Globus pallidus (tissue), 1 donor: ENCODE measurements at places on chromosomes 12 and 14.

GRCh38 chr12:94783343-94783742 lies 133.0 kb upstream of the TMCC3 start:
- no peak for DNase-seq

- DNase-seq: no peak
These were observed 629 bp downstream of the RAD51AP1 start for GRCh38 chr12:4539167-4539870.

DNA sequence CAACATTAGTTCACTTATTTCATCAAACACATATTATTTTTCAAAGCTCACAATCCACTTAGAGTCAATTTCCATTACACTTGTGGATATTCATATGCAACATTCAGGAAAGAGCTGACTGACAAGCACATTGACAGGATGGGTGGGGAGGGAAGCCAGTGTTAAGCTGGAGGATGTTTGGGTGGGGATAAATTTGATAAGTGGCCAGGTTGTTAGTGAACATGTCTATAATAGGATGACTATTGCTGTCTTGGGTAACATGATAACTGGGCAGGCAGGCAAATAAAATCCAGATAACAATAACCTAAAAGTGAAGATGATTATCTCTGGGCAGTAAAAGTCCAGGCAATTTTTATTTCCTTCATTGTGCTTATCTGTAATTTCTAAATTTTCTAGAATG lies 73.8 kb upstream of the OSBPL8 start:
- no peak for DNase-seq

DNA sequence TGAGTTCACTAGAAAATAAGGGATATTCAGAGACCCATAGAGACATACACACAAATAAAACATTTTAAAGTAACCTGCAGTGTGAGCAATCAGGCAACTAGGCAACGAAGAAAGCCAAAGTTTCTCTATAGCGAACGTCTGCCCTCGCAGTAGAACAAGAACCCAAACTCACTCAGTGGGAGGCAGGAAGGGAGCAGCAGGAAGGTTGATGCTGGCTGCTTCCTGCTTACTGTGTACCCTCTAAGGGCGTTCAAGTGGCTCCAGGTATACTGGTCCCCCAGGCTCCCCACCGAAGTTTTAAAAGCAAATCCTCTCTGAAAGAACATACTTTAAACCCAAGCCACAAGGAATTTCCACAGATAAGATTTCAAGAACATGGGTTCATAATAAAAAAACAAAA lies 249.3 kb downstream of the FOXN3 start:
- DNase-seq: no peak

GRCh38 chr12:14968478-14968877 lies 4.4 kb upstream of the PDE6H start:
- DNase-seq: no peak

DNA sequence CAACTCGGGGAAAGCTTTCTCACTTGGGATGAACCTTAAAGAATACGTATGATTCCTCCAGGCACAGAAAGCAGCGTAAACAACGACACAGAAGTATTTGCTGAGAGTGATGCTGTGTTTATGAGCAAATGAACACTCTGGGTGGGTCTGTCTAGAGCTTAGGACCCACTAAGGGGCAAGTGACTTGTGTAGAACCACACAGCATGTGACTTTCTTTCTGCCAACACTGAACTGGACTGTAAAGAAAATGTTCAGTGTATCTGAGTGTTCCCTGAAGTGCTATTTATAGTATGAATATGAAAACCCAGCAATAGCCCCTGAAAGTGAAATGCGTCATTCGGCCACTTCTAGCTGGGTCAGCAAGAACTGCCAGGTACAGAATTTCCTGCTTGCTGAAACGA lies 78.5 kb downstream of the ST8SIA1 start:
- no peak for DNase-seq

DNA sequence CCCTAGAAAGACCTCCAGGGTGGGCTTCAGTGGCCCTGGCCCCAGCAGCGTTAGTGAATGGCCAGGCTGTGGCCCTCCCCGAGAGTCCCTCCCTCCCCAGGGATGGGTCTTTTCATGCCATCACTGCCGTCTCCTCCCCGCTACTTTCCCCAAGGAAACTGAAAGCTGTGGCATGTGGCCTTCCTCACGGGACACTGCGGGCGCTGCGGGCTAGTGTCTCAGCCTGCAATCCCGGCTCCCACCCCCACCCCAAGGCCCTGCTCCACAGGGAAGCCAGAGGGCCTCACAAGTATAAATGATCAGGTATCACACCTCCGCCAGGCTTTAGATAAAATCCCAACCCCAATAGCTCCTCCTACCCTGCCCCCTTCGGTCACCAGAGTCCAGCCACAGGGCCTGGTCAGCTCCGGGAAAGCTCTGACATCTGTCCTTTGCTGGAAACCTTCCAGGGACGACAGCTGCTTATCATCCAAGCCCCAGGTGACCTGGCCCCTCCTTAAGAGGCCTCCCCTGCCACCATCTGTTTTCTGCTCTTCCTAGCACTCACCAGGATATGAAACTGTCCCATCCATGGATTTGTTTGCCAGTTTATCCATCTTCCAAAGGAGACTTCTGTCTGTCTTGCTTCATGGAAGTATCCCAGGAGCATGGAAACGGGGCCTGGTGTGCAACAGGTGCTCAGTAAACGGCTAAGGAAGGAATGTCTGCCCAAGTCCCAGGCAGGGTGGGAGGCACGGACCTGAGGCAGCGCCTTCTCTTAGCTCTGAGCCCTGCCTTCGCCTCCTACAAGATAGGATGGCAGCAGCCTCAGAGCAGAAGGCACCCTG lies 31.6 kb downstream of the CCDC85C start:
- no peak for DNase-seq

- no peak for DNase-seq
These were observed 9.5 kb downstream of the POMT2 start for GRCh38 chr14:77311217-77311616.

DNA sequence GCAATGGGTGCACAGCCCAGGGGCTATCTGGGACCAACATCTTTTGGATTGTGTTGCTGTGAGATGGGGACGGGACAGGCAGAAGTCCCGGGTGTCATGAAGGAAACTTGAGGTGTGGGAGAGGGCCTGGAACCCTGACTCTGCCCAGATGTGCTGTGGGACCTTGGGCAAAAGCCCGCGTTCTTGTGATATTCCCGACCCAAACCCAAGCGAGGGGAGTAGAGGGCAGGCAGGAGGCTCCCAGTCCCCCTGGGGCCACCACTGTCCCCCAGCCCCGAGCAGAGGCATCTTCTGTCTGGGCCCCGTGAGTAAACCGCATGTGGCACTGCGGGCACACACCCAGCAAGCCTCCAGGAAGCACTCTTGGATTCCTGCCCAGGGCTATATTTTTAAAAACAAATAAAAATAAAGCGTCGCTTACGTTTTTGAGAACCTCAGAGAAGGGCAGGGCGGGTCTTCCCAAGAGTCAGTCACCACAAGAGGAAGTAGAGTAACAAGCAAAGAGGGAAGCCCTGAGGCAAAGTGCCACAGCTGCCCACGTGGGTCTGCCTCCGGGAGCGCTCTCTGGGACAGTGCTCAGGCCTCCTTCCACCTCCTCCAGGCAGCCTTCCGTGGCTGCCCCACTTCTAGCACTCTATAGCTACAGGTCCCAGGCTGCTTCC lies 39.5 kb downstream of the BEGAIN start:
- DNase-seq: peak; percentile 40

- peak; percentile 5 for DNase-seq
These were observed 153.0 kb downstream of the NOVA1 start for GRCh38 chr14:26444822-26445221.

GRCh38 chr14:93965287-93965821 lies 11.0 kb downstream of the ASB2 start:
- DNase-seq: no peak
